ENCODE measurements at places on chromosomes 11 and 22.

DNA sequence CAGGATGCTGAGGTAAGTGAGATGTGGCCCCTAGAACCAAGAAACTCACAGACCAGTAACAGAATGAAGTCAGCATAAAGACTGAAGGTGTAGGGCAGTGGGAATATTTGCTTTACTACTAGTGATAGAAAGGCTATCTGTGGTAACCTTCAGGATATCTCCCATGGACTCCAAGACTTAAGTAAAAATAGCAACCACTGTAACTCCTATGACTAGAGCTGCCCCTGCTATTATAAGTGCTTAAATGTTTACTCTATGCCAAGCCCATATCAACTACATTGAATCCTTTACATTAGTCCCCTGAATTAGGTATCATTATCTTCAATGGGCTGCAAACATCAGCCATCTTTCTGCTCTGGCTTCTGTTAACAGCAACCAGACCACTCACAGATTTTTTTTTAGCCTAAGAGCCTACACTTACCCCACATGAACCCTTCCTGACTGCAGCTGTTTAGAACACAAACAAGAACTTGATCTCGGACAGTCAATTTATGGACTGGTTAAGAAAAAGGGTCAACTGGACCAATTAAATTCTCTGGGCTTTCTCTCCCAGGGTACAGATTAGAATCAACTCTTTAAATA is 335.1 kb upstream of the API5 start:
- no peak for ATAC-seq

- ATAC-seq: no peak
These were observed 19.2 kb downstream of the MICALL1 start for GRCh38 chr22:37925330-37925729.

GRCh38 chr11:67054836-67055523 is 1.7 kb upstream of the RHOD start:
- peak; percentile 89 for ATAC-seq

GRCh38 chr11:78040691-78041379 is 17.8 kb upstream of the KCTD14 start:
- peak; percentile 68 for ATAC-seq

DNA sequence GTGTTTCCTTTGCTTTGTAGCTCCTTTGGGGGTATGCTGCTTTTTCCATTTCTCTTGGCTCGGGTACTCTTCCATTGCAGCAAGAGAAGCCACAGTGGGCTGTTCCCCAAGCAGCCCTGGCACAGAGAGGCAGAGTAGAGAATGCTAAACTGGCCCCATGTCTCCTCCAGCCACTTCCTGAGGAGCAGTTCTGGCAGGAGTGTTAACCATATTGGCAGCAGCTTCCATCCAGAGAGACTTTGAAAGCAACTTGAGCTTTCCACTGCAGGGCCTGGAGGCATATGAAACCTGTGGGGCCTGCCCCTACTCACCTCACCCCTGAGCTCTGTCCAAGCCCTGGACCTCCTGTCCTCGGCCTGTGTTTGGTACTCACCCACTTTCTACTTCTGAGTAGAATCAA is 61.8 kb downstream of the ALX4 start:
- ATAC-seq: no peak

DNA sequence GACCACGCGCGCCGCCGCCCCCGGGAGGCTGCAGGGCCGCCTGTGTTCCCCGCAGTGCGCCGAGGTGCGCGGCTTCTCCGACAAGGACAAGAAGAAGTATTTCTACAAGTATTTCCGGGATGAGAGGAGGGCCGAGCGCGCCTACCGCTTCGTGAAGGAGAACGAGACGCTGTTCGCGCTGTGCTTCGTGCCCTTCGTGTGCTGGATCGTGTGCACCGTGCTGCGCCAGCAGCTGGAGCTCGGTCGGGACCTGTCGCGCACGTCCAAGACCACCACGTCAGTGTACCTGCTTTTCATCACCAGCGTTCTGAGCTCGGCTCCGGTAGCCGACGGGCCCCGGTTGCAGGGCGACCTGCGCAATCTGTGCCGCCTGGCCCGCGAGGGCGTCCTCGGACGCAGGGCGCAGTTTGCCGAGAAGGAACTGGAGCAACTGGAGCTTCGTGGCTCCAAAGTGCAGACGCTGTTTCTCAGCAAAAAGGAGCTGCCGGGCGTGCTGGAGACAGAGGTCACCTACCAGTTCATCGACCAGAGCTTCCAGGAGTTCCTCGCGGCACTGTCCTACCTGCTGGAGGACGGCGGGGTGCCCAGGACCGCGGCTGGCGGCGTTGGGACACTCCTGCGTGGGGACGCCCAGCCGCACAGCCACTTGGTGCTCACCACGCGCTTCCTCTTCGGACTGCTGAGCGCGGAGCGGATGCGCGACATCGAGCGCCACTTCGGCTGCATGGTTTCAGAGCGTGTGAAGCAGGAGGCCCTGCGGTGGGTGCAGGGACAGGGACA is 2.7 kb downstream of the NLRP6 start:
- no peak for ATAC-seq

DNA sequence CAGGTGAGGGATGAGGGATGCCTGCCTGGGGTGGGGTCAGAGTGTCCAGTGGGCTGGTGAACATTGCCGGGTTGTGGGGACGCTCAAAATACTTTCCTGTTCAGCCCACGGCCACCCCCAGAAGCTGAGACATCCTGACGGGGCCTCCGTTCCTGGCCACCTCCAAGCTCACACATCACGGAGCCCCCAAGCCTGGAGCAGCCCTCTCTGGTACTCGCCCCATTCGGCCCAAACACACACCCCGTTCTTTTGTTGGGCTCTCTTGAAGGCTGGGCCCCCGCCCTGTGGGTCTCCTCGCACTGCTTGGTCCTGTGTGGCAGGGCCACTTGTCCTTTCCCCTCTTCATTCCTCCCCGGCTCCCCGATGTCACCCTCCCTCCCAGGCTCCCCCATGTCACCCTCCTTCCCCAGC is 442.6 kb downstream of the TBC1D22A start:
- no peak for ATAC-seq

GRCh38 chr11:35583126-35583525 is 35.1 kb upstream of the FJX1 start:
- ATAC-seq: no peak

GRCh38 chr22:45083659-45084305 is 74.0 kb upstream of the PHF21B start:
- ATAC-seq: peak; percentile 91

- ATAC-seq: no peak
These were observed 24.1 kb downstream of the OR2AT4 start for GRCh38 chr11:75072582-75072981.

DNA sequence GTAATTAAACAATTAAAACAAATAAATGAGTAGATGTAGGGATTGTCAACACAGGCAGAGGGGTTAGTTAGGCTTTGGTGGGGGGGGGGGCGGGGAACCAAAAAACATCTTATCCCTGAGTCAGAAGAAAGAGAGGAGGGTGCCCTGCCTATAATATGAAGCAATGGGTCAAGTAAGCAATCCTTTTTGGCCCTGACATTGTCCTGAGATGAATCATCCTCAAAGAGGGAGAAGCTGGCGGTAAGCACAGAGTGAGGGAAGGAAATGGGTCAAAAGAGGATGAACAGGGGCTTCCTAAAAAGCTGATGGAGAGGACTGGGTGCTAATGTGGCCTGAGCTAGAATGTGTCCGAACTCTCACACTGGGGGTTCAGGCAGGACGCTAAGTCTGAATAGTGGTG is 4.7 kb downstream of the OLFML1 start:
- no peak for ATAC-seq

DNA sequence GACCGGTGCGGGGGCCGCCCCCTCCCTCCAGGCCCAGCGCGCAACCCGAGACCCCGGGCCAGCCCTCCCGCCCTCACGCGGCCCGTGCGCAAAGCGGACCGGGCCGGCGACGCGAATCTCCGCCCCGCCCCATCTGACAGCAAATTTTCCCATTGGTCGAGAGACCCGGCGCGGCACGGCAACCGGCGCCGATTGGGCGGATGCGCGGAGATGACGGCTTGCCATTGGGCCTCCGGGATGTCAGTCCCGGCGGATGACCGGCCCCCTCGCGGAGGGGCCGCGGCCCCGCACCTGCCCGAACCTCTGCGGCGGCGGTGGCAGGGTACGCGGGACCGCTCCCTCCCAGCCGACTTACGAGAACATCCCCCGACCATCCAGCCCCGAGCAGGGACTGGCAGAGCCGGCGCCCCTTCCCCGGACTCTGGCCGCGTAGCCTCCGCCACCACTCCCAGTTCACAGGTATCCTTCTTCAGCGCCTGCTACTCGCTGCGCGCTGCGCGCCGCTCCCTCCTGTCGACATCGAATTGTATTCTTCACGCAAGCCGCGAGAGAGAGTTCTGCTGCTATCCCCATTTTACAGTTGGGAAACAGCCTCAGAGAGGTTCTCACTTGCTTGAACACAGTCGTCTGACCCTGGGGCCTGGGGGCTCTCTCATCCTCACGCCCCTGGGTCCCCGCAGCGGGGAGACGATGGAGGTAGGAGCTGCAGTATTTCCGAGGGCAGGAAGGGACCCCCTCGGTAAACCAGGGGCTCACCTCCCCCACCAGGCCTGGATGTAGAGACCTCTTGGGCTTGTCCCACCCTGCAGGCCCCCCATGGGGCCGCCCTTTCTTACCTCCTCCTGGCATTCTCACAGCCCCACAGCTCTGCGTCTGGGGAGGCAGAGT is at the start of gene ARVCF:
ARVCF (minus strand) TSS at position 90 of the 888 bp plus-strand sequence. CDS start 26,029 bp downstream, outside the sequence.
- peak; percentile 54 for ATAC-seq

GRCh38 chr22:45919504-45920286 is 57.3 kb downstream of the WNT7B start:
- peak; percentile 72 for ATAC-seq

DNA sequence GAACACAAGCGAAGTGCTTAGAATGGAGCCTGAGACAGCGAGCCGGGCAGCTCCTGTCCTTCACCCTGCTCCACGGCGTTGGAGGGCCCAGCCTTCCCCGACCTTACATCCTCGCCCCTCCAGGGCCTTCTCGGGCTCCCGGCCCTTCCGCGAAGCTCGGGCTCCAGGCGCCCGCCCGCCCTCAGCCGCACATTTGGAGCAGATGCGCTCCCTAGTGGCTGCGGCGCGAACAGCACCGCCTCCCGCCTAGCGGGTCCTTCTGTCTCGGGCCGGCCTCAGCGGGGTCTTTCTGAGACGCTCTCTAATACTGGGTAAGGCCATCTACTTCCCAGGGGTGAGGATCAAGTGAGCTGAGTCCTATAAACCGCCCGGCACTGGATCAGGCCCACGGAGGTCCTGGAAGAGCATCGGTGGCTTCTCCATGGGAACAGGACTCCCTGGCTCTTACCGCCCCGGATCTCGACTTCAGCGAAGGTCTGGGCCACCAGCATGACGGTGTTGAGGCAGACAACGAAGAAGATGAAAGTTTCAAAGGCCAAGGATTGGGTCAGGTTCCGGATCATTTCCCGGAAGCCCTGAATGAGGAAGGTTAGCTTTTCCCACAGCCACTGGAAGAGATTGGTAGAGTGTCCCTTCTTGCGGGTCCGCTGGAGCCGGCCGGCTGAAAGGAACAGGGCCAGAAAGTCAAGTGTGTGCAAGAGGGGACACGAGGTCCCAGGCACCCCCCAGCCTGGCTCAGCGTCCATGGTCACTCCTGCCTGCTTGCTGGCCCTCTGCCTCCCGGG is 3.7 kb downstream of the CATSPER1 start:
- peak; percentile 70 for ATAC-seq

DNA sequence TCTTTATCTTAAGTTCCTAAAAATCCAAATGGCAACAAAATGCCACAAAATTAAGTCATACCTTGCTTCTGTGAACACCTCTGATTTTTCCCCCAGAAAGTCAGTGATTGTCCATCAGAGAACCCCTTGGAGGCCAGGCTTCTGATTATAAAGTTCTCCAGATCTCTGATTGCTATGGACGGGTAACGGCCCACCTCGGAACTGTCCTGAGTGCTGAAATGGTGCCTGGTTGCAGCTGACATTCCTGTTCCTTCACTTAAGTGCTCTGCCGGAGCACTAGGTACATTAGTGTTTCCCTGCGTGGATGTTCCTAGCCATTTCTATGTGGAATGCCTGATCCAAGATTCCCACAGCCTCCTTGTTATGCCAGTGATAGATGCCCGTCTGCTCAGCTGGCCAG is 85.0 kb downstream of the CHST1 start:
- ATAC-seq: no peak

- no peak for ATAC-seq
These were observed 38.9 kb downstream of the RELT start for GRCh38 chr11:73414977-73415651.

- peak; percentile 20 for ATAC-seq
These were observed 758 bp downstream of the GALNT18 start for GRCh38 chr11:11620921-11621572.

DNA sequence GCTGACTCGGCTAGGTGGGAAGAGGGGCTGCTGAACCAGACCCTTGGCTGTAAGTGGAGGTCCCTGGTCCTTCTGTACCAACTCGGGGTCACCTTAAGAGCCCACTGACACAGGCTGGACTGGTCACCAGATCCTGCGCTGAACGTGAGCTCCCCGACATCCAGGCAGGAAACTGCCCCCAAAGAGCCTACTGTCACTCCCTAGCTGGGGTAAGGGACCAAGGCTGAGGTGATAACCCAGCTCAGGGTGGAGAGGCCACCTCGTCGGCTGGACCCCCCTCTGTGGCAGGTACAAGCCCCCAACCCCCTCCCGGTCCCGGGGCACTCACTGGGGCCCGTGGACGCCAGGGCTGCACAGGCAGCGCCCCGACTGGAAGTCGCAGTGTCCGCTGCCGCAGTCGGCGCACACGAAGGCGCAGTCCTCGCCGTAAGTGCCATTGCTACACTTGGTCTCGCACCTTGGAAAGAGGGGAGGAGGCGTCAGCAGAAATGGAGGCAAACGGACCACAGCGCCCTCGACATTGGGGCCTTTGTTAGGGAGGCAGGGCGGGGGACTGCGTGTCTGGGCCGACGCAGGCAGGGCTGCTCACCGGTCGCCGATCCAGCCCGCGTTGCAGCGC is 7.4 kb downstream of the SCARF2 start:
- no peak for ATAC-seq

DNA sequence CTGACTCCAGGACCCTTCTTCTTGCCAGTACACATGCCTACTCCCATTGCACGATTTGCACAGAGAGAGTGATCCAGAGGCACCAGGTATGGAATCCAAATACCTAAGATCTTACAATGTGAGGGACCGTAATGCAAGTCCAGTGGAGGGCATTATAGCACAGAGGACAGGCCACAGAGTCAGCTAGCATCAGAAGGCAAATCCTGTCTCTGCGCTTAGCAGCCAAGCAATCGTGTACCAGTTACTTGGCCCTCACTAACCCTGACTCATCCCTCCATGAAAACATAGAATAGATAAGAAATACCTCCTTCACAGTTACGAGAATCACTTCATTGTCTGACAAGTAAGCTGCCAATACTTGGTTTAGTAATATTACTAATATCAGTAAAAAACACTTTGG is 69.7 kb upstream of the SLC6A5 start:
- ATAC-seq: no peak

DNA sequence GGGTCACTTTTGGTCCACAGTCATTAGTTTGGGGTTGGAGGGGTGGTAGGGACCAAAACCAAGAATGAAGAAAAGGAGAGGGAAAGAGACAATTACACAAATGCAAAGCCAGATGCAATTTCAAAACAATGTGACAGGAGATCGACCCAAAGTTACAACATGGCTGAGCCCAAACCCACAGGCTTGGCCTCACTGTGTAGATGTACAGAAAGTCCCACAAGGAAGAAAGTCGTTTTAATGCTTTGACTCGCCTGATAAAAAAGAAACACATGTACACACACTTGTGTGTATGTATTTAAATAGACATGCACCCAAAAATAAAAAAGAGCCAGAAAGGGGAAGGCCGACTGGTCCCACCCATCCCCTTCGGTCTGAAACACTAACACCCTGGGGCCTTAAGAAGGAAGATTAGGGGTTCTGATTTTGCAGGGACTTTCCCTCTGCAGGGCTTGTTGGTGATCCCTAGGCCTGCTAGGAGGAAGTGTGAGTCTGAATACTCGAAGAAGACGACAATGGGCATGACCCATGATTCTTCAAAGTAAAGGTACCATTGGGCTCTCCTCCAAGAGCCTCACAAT is 104.1 kb downstream of the ETS1 start:
- ATAC-seq: peak; percentile 59
